ENCODE measurements at places on chromosomes 4 and X. TPM values are rescaled to one million over a fixed set of nuclear protein-coding genes. Genes with fewer than 3 reads are reported as not detected.

BMP3 gene
- 2.6 TPM for total RNA-seq

- DNase-seq = no peak
Observed at GRCh38 chrX:153179131-153179530, at the start of gene MAGEA1. Gene MAGEA1 (plus strand): TSS chrX:153179284. CDS start chrX:153182390, 3,106 bp downstream.

GPR82 gene
- total RNA-seq = 0.44 TPM

DNA sequence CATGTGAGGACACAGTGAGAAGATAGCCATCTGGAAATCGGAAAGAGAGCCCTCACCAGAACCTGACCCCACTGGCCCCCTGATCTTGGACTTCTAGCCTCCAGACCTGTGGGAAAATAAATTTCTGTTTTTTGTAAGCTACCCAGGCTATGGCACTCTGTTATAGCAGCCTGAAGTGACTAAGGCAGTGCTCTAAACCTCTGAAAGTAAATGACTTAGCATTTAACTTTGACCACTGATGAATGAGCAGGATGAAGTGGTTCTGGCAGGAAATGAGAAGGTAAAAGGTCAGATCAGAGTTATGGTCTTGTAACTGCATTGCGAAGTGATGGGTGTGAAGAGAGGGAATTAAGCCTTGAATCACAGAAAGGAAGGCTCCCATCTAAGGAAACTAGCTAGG, 17.0 kb downstream of the GPAT3 start:
- no peak for DNase-seq

BMX gene
- 2.3 TPM for total RNA-seq

DNA sequence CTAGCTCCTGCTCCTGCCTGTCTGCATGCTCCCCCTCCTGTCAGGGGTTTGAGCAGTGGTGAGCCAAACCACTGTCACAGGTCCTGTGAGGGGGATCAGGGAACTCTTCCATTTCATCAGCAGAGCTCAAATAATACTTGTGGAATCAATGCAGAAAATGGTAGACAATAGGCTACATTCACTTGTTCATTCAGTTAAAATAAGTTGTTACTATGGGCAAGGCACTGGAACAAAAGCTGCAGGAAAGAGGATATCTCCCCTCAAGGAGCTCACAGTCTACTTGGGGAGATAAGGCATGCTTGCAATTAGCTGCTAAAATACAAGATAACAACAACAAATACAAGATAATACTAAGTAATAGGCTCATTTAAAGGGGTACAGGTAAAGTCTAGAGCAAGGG, 117.1 kb downstream of the GPC3 start:
- no peak for DNase-seq

DNA sequence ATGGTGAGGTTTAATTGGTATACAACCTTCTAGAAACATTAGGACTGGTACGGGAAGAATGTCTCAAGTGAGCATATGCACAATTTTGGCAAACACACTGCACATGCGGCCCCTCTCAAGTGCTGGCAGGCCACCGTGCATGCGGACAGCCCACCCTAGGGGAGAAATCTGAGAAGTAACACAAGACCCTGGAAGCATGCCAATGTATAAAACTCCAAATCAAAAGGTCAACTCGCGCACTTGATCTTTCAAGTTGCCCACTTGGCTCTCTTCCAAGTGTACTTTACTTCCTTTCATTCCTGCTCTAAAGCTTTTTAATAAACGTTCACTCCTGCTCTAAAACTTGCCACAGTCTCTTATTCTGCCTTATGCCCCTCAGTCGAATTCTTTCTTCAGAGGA, 488.3 kb downstream of the CFAP47 start:
- DNase-seq = no peak

DNA sequence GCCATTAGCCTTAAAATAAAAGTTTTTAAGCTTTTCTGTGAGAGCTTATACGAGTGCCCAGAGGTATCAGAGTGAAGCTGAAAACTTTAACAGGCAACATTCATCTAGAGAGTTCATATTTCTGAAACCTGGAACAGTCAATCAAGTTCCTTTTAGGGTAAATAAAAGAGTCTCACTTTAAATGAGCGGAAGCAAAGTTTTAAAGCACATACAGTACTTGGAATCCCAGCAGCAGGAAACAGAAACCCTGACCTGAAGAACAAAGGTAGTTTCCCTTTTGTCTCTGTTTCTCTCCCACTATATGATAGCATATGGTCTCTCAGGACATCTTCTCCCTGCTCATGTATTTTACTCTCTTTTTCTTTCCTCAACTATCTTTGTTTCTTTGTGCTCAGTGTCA, 153.0 kb downstream of the ASB9 start:
- DNase-seq = no peak

GRCh38 chrX:31708116-31708515, 636.3 kb upstream of the FTHL17 start:
- no peak for DNase-seq

ZNF711 gene
- total RNA-seq = 6.2 TPM

XK gene
- total RNA-seq = 0.88 TPM

CTAG2 gene
- total RNA-seq = not detected

DNA sequence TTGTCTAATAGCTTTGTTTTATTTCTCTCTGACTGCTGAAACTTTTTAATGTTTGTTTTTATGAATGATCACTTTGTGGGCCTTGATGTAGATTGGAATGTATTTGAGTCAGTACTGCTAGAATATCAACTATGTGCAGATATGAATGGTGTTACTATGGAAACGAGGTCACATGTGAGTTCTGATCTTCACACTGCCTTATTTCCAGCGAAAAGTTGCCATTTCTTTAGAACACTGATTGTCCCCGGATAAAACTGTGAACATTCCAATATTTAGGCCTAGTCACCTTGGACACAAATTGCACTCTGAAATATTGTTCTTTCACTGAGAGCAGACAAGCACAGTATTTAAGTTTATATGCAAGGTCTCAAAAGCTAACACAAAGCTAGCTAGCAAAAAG, 27.2 kb upstream of the MAGED1 start:
- no peak for DNase-seq

DNA sequence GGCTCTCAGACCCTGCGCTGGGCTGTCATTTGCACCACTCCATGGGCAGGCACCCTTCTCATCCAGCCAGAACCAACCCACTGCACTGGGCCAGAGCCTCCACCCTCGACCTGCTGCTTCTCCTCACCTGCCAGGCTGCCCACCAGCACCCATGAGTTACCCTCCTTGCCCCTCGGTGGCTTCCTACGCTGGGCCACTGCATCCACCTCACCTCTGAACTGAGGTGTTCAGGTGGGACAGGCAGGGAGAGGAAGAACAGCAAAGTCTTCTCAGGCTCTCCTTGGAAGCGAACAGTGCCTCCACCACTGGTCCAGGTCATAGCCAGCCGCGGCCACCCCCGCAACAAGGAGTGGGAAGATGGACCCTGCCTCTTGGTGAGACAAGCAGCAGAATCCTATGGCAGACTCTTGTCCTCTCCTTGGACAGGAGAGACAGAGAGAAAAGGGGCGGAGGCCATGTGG, 32.4 kb upstream of the HMX1 start:
- no peak for DNase-seq

EIF2S3 gene
- 95.5 TPM for total RNA-seq

- DNase-seq = no peak
Observed at GRCh38 chr4:77893451-77893850, 30.8 kb downstream of the MRPL1 start.

- no peak for DNase-seq
Observed at GRCh38 chrX:23952984-23953907, 45.4 kb downstream of the CXorf58 start.

- DNase-seq = no peak
Observed at GRCh38 chr4:6703786-6704185, 5.9 kb downstream of the MRFAP1L1 start.

RADX gene
- 3.8 TPM for total RNA-seq

UGT8 gene
- total RNA-seq = 0.16 TPM

DNA sequence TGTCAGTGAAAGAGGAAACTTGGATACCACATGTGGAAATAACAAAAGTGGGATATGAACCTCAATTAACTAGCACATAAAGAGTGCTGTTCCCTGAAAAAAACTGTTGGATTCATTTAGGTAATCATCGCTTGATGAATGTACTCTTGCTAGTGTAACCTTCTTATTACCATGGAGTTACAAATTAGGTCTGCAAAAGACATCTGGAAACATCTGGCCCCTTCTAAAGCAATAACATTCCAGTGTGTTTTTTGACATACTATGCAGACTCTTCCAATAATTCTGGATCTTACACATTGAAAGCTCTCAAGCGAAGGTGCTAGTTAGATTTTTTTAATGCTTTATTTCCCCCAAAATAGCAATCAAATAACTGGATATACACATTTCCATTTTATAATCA, 134.6 kb downstream of the ATP10D start:
- DNase-seq = no peak

DNA sequence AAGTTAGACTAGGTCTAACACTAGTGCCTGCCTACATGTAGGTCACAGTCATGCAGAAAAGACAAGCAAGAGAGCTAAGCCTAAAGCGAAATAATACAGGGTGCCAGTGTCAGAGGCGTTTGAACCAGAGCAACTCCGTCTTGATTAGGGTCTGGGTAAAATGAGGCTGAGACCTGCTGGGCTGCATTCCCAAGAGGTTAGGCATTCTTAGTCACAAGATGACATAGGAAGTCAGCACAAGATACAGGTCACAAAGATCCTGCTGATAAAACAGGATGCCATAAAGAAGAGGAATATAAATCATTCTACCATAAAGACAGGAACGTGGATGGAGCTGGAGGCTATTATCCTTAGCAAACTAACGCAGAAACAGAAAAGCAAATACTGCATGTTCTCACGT, 120.9 kb downstream of the BEND2 start:
- DNase-seq = no peak

GRCh38 chr4:155060873-155061272, 147.6 kb upstream of the NPY2R start:
- DNase-seq = no peak

DNA sequence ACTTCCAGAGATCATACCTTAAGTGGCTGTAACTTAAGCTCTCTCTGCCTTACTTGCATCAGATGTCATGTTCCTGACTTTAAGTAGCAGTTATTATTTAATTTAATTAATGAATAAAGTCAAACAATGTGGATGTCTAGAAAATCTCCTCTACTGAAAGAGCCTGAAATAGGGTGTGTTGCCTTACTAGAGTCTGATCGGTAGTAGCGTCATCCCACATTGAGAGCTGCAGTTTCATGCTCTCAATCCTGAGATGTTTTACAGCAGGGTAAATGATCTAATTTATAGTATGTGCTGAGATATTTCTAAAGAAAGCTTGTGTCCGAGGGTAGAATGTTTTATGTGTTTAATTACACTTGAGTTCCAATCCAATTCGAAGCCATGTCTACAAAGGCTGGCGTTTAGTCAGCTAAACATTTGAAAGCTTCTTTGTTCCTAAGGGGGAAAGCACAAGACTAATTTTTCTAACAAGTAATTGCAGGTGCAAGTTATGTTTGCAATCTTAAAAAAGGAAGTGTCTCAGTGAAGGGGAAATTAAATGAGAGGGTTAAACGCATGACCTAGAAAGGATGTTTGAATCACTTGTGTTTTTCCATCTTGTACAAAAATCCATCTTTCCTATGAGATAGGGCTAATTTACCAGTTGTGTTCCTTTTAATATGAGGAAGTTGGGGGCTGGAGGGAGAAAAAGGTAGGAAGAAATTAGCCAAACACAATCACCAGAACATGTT, 391.0 kb upstream of the MAGEB2 start:
- DNase-seq = no peak

GRCh38 chr4:52081216-52081615, 30.1 kb downstream of the SPATA18 start:
- DNase-seq = no peak

DNA sequence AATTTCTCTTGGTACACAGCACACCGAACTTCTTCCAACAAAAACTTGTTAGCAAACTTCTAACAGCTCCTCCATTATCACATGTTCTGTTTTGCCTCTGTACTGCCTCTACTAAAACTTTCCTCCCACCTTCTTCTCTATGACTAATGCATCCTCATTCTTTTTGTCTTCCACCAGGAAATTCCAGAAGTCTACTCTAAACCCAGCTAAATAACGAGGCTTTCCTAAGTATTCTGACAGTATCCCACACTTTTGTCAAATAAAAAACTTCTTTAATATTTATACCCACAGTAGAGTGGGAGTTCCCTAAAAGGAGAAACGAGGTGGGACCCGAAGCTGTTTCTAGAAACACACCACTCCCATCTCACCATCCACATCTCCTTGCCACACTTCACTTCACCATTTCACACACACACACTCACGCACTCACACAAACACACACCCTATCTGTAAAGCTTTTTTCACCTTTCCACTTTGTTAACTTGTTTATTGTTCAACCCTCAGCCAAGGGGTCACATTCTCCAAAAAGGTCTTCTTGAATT, 280.3 kb downstream of the ARAP2 start:
- DNase-seq = no peak

DNA sequence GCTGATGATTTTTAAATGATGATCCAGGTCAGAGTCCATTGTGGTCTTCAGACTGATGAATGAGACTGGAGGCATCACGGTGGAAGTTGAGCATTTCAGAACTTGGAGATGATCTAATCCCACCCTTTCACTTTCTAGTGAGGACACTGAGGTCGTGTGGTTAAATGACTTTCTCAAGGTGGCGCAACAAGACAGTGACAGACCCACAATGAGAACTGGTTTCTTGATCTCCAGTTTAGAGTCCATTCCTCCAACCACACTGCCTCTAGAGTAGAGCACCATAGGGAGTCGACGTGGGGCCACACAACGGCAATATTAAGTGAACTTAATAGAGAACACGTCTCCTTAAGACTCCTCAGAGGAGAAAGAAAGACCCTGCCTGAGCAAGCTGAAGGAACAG, 381.0 kb downstream of the UNC5C start:
- no peak for DNase-seq

- peak; percentile 52 for DNase-seq
Observed at GRCh38 chr4:123505095-123506010, 108.8 kb downstream of the SPRY1 start.

- no peak for DNase-seq
Observed at GRCh38 chr4:173188648-173189047, 20.0 kb downstream of the GALNT7 start.

- DNase-seq = no peak
Observed at GRCh38 chrX:144946666-144947065, 300.6 kb upstream of the SPANXN1 start.

DNA sequence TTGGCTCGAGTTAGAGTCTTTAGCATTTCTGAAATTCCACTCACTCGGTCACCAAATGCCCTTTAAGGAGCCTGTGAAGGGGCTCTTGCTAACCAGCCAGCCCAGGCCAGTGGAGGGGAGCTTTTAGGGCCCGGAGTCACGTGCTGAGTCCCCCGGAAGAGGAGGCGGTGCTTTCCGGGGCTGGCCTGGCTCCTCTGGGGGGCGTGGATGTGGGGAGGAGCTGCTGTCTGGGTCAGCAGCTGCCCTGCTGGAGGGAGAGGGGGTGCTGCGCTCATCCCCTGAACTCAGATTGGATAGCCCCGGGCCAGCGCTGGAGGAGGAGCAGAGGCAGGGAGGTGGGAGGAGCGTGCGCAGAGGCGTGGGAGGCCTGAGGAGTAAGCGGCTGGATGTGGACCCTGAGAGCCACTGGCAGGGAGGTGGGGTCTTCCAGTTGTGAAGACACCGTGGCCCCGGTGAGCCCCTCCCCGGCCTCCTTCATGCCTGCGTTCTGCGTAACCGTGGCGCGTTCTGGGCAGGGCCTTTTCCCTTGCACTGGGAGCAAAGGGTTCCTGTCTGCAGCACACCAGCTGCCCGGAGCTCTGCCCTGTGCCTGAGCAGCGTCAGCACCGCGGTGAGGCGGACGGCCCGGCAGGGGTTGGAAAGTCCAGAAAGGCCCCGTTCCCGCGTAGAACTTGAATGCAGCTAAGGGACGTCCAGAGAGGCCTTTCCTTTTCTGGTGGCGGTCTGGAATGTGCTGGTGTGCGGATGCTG, 19.7 kb downstream of the MAEA start:
- peak; percentile 81 for DNase-seq

GRCh38 chr4:142040043-142040442, 403.7 kb downstream of the IL15 start:
- DNase-seq = no peak

CLOCK gene
- 29.8 TPM for total RNA-seq

IL13RA1 gene
- total RNA-seq = 80.8 TPM

Data from breast epithelium (tissue), 4 donors.